GM12864 (cell line): ENCODE measurements at places on chromosomes 4 and X.

- DNase-seq = no peak
Measured at GRCh38 chr4:12221031-12221430, 792.3 kb upstream of the HS3ST1 start.

- no peak for DNase-seq
Measured at GRCh38 chr4:86835677-86836076, 13.5 kb downstream of the SLC10A6 start.

- no peak for DNase-seq
Measured at GRCh38 chr4:185020863-185021761, 2.8 kb downstream of the HELT start.

DNA sequence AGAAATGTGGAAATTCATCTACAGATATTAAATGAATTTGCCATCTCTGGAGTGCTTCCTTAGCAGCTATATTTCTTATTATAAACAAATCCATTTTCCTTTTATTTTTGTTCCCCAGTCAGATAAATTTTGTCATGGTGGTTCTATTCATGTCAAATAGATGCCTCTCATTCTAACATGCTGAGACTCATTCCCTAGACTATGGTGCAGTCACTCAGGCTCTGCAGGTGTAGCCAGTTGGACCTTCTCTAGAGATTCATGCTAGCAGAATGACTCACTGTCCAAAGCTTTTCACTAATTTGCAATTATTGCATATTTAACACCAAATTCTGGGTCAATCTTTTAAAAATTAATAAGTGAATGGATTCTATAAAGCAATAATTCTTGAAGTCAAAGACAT, 1392.7 kb downstream of the PCDH7 start:
- DNase-seq = no peak

DNA sequence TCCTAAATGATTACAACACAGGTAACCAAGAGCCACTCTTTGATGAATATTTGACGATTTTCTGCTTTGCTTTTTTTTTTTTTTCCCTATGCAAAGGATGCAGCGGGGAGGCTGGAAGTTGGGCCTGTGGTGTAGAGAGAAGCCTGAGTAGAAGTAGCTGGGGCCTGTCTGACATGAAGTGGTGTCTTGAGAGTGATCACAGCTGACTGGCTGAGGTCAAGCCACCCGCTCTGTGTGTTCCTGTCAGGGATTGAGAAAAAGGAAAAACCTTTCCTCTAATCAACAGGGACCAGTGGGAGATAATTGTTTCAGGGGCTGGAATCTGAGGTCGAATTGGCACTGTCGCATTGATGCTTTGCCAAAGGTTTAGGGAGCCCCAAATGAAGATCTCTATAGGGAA, 258.7 kb downstream of the GRIA3 start:
- no peak for DNase-seq

GRCh38 chr4:9931146-9931545, 90.2 kb downstream of the SLC2A9 start:
- no peak for DNase-seq

DNA sequence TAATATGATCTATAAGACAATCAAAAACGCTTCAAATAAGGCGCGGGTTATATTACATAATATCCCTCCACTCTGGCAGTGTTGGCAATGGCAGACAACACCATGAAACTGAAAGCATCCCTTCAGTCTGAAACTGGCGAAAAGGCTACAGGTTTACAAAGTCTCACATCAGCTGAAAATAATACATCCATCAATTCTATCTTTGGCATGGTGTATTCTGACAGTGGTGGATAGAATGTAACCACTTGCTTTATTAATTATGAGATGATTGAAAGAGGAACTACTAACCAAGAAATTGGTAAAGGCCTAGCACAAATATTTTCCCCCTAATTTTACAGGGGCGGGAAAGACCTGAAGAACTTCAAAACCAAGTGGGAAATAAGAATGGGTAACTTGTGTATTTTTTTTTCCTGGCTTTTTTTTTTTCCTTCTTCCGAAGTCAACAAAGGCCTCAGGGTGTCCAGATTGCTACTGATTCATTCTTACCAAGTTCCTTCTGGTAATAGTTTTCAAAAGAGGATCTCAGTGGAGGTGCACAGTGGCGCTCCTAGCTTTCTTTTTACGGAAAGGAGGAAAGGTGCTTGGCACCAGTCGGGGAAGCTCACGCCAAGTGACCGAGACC, 728 bp downstream of the UBA6 start:
- DNase-seq = peak; percentile 18

DNA sequence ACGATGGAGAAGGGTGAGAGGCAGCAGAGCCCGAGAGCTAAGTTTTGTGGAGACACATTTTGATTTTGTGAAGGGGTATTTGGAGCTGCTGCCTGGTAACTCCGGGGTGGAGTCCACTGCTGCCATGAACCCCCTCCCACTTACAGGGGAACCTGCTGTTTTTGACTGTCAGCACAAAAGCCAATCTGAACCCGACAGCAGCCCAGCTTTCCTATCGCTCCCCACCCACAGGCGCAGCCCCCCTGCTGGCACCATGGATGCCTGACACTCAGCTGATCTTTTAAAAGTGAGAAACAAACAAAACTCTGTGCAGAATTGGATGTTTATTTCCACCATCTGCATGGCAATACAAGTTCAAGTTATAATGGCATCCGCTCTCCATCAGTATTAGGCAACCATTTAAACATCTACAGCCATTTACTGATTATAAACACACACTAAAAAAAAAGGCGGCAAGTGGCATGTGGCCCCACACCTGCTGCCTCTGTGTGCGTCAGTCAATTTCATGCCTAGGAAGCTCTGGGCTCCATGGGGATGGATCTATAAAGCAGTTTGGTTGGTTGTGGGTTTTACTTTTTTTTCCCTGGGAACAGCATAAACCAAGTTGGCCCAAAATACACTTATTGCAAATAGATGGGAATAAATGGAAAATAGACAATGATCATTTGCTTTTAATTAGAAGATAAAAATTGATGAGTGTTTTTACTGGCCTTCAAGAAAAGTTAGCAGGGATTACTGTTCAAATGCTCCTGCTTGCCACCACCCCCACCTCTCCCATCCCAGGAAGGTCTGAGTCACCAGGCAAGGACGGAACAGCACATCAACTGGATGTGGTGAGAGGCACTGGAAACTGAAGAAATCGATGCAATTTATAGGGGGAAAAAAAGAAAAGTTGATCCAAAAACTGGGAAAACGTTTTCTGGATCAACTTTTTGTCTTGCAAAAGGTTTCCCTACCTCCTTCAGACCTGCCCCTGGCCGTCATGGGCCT, 46.0 kb downstream of the SEPSECS start:
- DNase-seq = no peak

- DNase-seq = no peak
Measured at GRCh38 chr4:37685161-37685822, 884 bp downstream of the RELL1 start.

DNA sequence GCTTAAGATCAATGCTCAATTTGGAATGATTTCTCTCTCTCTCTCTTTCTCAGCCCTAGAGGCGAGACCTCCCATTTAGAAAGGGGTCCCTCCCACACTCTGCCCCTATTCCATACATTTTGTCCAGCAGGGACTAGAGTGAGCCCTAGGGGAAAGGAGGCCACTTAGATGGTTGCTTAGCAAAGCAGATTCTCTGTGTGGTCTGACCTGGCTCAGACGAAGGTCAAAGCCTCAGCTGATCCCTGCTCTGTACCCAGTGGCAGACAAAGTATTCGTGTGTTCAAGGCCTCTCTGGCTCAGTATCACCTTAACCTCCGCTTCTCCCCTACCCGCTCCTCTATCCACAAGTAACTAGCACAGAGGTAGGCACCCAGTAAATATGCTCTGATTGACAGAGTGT, 78.4 kb downstream of the HPRT1 start:
- no peak for DNase-seq

DNA sequence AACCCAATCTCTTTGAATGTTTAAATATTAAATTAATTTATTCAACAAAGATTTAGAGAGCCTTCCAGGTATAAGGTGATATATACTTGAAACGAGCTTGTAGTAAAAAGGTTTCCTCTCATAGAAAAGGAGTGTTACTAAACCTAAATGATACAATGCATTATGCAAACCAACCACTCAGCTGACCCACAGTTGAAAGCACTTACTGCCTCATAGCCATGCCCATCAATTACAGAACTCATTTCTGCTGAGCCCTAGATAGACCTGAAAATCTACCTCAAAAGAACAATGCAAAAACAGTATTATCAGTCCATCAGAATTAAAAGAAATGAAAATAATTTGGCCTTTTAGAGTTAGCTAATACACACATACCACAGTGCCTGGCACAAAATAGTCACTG, 75.4 kb downstream of the KCNIP4 start:
- no peak for DNase-seq

DNA sequence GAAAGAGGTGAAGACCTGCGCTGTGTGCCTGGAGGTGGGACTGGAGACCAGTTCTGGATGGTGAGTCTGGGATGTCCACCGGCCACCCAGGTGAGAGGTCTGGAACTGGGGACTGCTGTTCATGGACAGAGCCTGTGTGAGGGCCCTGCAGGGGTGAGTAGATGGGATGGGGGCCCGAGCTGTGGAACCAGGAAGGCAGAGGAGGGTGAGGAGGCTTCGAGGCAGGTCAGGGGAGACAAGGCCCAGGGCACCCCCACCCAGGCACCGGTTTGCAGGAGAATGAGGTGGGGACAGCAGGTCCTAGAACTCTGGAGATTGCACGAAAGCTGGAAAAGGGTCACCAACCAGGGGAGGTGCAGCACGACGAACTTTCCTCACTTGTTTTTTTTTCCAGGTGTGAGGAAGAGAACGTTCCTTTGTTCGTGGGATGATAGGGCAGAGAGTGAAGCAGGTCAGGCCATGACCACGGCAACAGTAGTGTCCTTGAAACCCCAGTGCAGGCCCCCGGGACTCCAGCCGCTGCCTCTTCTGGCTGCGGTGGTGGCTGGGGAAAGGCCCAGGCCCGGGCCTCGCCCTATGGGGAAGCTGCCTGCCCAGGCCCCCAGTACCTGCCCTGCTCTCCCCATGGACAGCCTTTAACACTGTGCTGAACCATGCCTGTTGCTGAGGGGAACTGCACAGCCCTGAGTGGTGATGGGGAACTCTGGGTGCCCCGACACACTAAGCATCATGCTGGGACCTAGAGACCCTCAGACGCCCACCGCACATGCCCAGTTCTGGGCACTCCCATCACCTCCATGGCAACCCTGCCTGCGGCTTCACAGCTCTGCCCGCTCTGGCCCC, 22.9 kb downstream of the TNIP2 start:
- DNase-seq = no peak

DNA sequence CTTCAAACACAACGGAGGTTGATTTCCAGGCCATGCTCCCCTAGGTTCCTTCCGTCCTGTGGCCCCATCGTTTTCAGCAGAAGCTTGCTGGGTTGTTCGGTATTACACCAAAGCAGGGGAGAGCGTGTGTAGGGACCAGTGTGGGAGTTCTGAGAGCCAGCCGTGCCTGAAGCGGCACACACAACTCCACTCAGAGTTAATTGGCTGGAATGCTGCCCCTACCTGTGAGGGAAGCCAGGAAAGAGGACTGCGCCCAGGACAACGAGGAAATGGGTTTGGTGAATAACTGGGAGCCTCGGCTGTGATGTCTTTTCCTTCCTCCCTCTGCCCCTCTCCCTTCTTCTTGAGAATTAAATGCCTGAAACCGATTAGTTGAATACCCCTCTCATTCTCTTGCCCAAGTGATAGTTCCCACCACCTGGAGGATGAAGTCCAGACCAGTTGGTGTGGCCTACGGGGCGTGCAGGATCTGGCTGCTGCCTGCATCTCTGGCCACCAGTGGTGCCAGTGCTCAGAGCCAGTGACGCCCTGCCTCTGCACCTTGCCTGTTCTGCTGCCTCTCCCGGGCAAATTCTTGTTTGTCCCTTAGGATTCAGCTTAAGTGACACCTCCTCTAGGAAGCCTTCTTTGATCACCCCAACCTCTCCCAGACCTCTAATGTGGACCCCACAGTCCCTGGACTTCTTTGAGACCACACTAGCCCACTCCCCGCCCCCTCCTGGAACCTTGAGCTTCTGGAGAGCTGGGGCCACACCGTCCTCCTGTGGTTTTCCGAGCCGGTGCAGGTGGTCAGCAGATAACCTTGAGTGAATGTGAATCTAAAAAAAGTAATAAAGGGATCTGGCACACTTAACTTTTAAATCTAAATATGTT, 33.6 kb downstream of the TBC1D14 start:
- no peak for DNase-seq

DNA sequence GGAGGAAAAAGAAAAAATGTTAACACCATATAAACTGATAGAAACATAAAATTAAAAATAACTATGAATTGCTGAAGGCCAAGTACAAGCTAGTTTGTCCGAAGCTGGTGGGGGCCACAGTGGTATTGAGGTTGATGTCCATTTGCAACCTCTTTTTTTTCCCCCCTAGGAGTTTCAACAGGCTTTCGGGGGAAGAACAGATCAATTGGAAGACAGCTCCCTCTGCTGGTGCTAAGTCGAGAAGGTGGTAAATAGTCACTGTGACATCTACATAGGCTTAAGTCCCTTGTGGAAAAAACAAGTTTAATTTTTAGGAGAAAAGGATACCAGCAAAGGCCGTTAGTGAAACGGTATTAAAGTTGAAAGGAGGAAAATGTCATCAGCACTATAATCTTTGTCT, 115.7 kb upstream of the ZXDA start:
- no peak for DNase-seq

- DNase-seq = no peak
Measured at GRCh38 chr4:59647500-59647899, 1552.6 kb upstream of the ADGRL3 start.

DNA sequence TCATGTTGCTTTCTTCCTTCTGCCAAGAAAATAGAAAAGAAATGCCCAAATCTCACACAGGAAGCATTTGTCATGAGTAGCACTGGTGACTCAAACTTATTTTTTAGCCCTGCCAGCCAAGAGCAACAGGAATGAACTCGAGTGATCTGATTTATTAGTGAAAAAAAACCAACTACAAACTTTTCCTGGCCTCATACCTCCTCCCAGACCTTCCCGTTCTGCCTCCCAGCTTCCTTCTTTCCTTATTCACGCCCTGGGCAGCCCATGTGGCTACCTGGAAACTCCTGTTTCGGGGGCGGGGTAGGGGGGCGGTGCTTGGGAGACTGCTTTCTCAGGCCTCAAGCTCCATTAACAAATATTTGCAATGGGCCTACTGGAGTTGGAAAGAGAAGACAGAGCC, 178.5 kb downstream of the NHS start:
- no peak for DNase-seq
